ENCODE measurements at places on chromosomes 5 and 9.

- no peak for DNase-seq
Observed at GRCh38 chr5:146079695-146080373, 25.5 kb downstream of the PLAC8L1 start.

DNA sequence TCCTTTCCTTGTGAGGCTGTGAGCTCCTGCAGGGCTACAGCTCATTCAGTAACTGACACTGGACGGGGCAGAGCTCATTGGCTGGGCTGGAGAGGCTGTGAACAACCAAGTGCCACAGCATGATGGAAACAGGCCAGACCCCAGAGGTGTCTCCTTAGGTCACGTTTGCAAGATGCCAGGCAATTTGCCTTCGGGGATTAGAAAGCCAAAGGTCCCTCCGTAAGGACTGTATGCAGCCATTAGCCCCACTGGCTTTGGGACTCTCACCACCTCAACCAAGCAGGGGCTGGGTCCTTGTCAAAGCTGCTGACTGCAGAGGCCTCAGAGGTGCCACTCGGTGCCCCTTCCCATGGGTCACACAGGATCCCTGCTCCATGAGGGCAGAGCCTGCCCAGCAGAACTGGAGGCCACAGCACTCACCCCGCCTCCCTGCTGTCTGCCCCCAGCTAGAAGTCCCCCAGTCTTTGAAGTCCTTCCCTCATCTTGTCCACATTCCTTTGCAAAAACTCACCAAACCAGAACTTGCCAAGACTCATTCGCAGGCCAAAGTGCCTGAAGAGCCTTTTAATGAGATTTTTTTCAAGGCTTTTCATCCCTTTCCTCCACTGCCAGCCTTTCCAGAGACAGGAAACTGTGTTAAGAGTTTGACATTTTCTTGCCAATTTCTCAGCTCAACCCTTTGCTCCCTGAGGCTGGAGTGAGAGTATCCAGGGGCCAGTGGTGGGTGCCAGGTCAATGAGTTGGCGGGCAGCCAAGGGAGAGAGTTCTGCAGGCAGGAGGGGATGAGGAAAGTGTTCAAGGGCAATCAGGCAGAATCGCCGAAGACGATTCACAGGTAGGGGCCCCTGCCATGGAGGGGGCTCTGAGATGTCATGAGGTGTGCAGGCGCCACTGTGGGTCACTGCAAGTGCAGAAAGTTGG, 39.7 kb upstream of the SLC25A51 start:
- DNase-seq: no peak

GRCh38 chr5:56816546-56817081, 1.3 kb downstream of the MAP3K1 start:
- DNase-seq: peak; percentile 53

GRCh38 chr5:107631805-107632362, 38.9 kb downstream of the EFNA5 start:
- no peak for DNase-seq

DNA sequence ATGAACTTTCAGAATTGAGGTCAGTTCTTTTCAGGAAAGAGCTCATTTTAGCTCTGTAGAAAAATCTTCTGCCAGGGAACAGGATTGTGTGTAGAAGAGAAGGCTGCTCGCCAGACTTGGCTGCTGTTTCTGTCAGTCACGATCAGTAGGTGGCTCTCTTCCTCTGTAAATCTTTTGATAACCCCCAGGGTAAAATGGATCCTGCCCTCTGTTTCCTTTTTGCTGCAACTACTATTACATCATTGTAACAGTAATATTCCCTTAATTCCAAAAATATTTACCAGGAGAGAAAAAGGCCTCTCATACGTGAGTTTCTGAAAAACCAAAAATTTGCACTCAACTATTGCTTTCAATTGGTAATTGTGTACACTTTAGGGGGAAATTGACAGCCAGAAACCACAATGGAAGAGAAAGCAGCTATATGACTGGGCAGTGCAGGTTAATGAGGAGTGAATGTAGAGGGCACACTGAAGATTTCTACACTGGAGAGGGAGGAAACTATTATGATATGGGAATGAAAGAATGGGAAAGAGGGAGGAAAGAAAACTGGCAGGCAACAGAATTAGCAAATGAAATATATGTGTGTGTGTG, 12.3 kb downstream of the IFNA21 start:
- DNase-seq: no peak

DNA sequence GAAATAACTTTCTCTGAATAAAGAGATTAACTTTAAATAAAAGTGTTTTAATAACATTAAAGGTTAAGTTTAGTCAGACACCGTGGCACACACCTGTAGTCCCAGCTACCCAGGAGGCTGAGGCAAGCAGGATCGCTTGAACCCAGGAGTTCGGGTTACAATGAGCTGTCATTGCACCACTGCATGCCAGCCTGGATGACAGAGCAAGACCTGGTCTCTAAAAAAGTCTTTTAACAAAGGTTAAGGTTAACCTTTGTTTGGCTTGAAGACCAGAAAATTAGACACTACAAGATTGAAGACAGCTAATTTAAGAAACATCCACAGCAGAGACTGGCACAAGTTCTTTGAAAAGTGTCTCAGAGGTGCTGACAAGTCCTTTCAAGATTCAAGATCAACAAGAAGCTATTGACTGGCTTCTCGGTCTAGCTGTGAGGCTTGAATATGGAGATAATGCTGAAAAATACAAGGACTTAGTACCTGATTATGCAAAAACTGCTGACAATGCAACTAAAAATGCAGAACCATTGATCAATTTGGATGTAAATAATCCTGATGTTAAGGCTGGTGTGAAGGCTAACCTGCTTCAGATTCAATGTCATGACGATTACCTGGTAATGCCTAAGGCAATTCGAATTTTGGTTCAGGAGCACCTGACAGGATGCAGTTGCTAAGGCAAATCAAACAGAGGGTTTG, 48.8 kb downstream of the FAM81B start:
- no peak for DNase-seq

GRCh38 chr9:27094640-27095298, 14.3 kb upstream of the TEK start:
- no peak for DNase-seq

Measured in activated naive CD4-positive, alpha-beta T cell treated with anti-CD3 and anti-CD28 coated beads, Interleukin-2, amount 50 U/mL, for 16 hours (primary cell).